GOT3 (cell line): ENCODE measurements at places on chromosomes 6 and 20.

GRCh38 chr6:46895930-46896329 lies 25.8 kb downstream of the ADGRF5 start:
- no peak for DNase-seq

DNA sequence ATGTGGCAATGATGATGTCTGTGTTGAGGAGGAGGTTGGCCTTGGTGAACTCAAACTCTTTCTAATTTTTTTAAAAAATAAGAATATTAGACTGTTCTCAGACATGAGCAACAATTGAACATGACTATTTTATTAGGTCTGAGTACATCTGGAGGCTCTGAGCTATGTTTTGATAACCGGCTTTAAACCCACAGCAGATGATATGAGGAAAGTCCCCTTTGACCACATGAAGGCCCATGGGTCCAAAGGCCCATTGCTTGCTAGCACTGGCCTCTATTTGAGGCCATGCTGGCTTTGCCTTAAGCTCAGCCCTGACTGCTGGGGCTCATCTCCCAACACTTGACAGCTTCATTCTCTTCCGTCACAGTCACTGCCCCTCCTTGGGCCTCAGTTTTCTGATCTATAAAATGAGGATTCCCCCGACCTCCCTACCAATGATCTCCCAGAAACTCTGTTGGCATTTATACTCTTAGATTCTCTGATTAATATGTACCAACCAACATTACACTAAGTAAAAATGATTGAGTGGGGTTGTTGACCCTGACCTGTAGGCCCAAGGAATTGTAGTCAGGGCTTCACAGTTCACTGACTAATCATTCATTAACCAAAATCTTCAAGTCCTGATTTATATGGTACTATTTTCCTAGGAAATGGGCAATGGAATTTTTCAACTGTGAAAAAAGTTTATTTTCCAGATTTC lies 23.9 kb upstream of the TINAG start:
- DNase-seq, result no peak

- DNase-seq, result no peak
Observed at GRCh38 chr20:4656491-4656890, 65.2 kb upstream of the PRND start.

DNA sequence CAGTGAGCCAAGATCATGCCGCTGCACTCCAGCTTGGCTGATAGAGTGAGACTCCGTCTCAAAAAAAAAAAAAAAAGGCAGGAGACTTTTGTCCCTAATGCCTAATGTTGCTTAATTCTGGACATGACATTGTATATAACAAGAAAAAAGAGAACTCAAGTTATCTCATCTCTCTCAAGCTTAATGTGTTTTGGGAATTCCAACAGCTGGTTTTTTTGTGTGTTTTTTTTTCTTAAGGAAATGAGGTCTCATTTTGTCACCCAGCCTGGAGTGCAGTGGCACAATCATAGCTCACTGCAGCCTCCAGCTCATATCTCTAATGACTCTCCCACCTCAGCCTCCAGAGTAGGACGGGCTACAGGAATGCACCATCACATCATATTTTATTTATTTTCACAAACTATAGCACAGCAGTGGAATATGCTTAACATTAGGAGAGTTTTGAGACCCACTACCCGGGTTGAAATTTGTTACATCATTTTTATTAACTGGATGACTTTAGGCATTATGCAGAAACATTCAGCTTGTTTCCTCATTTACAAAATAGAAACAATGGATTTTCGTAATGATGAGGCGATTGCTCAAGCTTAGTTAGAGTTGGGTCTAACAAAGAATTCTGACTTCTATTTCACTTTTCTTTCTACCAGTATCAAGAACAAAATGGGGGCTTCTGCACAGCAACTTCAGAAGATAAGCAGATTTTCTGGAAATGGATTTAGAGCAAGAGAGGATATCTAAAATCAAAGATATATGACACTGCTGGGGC lies 104.1 kb upstream of the BTN3A2 start:
- no peak for DNase-seq

GRCh38 chr6:152815230-152815872 lies 64.8 kb downstream of the VIP start:
- no peak for DNase-seq

GRCh38 chr20:14830466-14830865 lies 493.1 kb upstream of the FLRT3 start:
- DNase-seq, result no peak

- no peak for DNase-seq
Observed at GRCh38 chr20:11755071-11755841, 162.4 kb upstream of the BTBD3 start.

GRCh38 chr20:63536241-63536977 lies 767 bp downstream of the PTK6 start:
- DNase-seq, result no peak

DNA sequence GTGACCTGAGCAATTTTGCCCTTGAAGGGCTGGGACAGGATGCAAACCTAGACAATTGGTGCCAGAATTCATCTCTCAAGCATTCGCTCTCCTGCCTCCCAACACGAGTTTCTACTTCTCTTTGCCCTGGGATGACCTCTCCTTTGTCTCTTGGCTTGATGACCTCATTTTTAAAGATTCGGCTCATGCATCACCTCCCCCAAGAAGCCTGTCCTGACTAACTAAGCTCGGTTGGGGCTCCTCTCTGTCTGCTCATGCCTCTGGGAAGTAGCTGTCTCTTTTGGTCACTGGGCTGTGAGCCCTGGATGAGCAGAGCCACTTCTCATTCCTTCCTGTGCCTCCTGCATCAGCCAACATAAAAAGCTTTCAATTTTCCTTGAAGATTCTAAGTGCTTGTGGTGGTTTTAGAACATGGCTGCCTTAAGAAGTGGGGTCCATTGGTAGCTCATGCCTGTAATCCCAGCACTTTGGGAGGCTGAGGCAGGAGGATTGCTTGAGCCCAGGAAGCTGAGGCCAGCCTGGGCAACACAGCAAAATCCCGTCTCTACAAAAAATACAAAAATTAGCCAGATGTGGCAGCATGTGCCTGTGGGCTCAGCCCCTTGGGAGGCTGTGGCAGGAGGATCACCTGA lies 11.1 kb upstream of the TCF15 start:
- no peak for DNase-seq

- no peak for DNase-seq
Observed at GRCh38 chr6:24935366-24936152, at the start of gene RIPOR2. Gene RIPOR2 (minus strand): TSS chr6:24935960. CDS start chr6:24935898, 62 bp downstream.

DNA sequence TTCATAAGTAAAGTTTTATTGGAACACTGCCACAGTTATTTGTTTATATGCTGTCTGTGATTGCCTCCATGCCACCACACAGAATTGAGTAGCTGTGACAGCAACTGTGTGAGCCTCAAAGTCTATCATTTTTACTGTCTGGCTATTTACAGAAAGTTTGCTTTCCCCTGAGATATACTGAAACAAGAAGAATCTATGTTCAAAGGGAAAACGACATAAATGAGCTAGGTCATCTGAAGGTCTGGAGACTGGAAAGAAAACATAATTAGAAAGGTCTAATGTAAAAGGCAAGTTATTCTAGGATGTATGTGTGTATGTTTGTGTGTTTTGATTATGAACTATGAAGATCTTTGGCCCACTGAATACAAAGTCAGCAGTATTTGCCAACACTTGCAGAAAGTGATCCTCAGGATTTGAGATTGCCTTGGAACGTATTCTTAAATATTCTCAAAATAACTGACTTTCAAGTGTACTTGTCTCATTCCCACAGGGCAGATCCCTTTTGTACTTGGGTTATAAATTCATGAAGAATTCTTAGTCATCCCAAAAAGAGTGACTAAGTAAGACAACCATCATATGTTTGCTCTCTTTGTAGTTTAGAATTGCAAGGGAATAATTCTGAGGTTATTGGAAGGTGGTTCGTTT lies 677.7 kb downstream of the DOK5 start:
- no peak for DNase-seq

GRCh38 chr6:170042596-170043118 lies 248.2 kb downstream of the DLL1 start:
- DNase-seq, result no peak

GRCh38 chr6:119541132-119541905 lies 191.8 kb upstream of the MAN1A1 start:
- no peak for DNase-seq

GRCh38 chr6:6925391-6926164 lies 182.2 kb upstream of the RREB1 start:
- no peak for DNase-seq

GRCh38 chr6:46799657-46800056 lies 6.5 kb downstream of the MEP1A start:
- DNase-seq, result no peak

DNA sequence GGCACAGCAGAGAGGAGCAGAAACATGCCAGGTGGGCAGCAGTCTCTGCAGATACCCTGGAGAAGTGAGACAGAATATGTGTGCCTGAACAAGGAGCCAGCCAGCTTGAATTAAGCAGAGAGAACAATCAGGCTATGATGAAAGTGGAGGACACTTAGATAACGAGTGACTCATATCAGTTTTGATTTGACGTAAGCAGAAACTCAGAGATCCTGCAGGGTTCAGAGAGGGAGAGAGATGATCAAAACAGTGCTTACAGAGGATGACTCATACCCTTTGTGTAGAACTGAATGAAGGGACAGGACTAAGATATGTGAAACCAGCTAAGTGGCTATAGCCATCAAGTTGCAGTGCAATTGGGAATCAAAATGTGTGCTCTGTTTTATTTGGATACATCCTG lies 300.7 kb downstream of the TENT5A start:
- DNase-seq, result no peak

DNA sequence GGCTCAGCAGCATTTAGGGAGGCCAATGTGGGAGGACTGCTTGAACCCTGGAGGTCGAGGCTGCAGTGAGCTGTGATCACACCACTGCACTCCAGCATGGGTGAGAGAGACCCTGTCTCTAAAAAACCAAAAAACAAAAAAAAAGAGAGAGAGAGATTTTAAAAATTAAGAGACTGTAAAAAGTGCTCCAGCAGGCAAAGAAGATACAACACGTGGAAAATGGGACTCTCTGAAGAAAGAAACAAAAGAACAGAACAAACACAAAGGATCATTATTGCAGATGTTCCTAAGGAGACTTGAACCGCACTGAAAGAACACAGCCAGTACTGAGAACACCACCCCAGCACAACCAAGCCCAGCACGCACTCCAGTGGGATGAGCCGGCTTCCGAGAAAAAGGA lies 74.2 kb downstream of the TAF4 start:
- no peak for DNase-seq

GRCh38 chr6:165365371-165365770 lies 56.0 kb upstream of the C6orf118 start:
- DNase-seq, result no peak

DNA sequence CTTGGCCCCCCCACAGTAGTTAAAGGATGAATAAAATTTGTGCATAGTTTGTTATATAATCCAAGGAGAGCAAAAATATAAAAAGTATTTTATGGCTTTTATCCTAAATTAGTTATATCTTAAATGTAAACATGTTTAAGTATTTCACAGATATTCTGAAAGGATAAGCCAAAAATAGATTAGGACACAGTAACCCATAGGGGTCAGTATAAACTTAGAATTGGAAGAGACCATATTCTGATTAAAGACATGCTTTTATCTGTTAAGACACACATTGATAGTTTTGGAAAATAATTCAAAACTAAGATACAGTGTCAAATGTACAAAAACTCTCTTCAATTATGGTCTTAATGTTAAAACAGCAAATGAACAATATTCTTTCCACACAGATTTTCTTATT lies 4.5 kb upstream of the SERINC1 start:
- DNase-seq, result no peak

DNA sequence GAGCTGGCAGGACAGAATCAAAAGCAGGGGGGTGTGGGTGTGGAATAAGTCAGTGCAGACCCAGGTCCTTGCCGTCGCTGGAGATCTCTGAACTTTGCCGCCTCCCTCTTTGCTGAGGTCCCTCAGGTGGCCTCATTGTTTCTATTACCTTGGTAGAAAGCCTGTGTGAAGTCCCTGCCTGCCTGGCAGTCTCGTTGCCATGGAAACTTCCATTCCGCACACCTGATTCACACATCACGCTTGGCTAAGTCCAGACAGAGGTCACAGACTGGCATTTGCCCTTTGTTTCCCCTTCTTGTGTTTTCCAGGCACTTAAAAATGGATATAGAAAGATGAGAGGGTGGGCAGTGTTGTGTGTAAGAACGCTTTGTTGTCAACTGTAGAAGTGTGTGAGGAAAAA lies 260.6 kb downstream of the PRL start:
- DNase-seq, result no peak

- no peak for DNase-seq
Observed at GRCh38 chr6:168318090-168318489, 1.5 kb downstream of the DACT2 start.

DNA sequence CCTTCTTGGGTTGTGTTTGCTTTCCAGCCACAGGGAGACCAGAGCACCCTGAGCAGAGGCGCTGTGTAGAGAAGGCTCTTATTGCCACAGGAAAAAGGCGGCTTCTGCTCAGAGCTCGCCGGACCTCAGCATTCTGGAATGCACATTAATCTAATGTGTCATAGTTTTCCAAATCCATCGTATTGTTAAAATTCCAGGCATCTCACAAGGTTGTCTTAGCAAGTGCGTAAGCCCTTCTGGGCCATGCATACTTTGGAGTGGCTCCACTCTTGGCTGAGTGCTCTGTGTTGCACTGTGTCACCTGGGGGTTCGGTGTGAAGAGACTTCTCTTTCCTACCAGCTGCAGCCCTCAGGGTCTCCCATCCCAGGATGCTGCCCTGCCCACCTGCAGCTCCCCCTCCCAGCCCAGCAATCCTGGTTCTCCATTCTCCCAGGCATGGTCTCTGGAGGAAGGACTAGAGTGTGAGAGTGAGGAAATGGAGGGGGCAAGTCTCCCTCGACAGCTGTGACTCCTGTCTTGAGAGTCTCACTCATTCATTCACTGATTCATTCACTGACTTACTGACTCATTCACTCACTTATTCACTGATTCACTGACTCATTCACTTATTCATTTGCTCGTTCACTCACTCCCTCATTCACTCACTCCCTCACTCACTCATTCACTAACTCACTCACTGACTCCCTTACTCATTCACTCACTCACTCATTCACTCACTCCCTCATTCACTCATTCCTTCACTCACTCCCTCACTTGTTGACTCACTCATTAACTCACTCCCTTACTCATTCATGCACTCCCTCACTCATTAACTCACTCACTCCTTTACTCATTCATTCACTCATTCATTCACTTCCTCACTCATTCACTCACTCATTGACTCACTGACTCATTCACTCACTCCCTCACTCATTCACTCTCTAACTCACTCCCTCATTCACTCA lies 83.7 kb upstream of the MPC1 start:
- DNase-seq, result no peak

DNA sequence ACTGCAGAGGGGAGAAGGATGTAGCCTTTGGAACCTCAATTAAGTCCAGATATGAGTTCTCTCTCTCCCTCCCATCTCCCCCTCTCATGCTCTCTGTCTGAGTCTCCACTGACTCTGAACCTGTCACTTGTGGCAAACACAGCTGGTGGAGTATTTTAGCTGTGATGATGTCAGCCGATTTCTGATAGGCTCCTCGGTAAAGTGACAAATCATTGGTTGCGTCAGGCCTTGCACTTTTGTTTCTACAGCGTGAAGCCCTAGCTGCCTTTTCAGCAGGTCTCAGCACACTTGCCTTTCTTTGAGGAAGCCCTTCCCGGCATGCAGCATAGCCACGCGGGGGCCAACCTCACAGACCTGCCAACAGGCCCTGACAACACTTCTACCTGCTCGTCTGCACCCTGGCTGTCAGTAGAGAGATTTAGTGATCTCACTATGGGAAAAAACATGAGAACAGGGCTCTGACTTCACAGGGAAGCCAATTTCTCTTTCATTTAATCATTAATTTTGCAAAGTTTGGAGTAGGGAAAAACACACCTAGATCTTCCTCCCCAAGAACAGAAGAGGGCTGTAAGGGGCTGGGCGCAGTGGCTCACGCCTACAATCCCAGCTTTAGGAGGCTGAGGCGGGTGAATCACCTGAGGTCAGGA lies 84.4 kb downstream of the GMPR start:
- DNase-seq, result no peak
